ENCODE measurements at places on chromosomes 5 and 9. TPM values are rescaled to one million over a fixed set of nuclear protein-coding genes. Genes with fewer than 3 reads are reported as not detected.

GRCh38 chr5:72472666-72473422 is 34.4 kb downstream of the ZNF366 start:
- peaks cover 49% of the 10 kb centered on the region for H3K4me1 ChIP-seq
- H3K27me3 ChIP-seq = no peaks in the 10 kb centered on the region
- DNase-seq = no peak
- H3K4me3 ChIP-seq = no peak overlapping the region
- H3K27ac ChIP-seq = no peak overlapping the region
- no peaks in the 10 kb centered on the region for H3K36me3 ChIP-seq

DNA sequence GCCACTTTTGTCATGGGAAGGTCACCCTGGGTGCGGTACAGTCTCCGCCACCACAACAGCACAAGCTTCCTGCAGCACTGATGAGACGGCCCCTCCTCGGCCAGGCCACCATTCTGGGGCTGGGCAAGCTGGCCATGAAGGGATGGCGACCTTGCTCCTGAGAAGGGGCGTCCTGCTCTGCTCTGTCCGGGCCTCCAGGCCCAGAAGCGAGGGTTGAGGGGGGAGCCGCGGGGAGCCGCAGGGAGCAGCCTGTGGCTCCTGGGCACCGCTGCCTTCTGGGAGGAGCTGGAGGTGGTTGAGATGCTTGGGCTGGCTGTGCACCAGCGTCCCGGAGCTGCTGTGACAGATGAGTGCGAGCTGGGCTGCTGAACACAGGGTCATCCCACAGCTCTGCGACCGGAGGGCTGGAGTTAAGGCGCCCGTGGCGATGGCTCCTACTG is 84.3 kb upstream of the RAPGEF1 start:
- H3K27ac ChIP-seq = no peak overlapping the region
- peaks cover 70% of the 10 kb centered on the region for H3K27me3 ChIP-seq
- no peak overlapping the region for H3K4me3 ChIP-seq
- H3K36me3 ChIP-seq = no peaks in the 10 kb centered on the region
- no peak for DNase-seq
- no peaks in the 10 kb centered on the region for H3K4me1 ChIP-seq

CDX1 gene
- not detected for total RNA-seq

PCDHGA12 gene
- not detected for total RNA-seq

EIF4EBP3 gene
- total RNA-seq = 4.8 TPM

All from PC-9 (cell line).